Iris pigment epithelial cell (primary cell): ENCODE measurements at places on chromosomes 1 and 21.
A peak's percentile ranks its signal among the peaks of the same experiment; 100 is the strongest.

- DNase-seq: no peak
These were observed 379.3 kb upstream of the NCAM2 start for GRCh38 chr21:20618878-20619277.

DNA sequence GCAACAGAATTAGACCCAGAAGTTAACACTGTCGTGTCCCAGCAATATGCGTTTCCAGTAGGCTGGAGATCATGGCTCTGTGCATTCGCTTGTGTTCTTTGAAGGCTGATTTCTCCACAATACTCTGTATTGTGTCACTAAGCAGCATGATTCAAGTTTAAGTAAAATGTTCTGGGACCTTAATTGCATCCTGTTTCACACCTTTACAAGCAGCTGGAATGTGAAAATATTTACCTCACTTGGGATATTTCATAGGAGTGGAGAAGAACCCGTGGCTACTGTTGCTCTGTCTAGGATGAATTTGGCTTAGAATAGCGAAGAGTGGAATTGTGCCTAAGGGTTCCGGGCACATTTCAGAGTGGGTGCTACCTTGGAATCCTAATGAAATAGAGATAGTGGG is 6.3 kb downstream of the PTGFRN start:
- DNase-seq: no peak

DNA sequence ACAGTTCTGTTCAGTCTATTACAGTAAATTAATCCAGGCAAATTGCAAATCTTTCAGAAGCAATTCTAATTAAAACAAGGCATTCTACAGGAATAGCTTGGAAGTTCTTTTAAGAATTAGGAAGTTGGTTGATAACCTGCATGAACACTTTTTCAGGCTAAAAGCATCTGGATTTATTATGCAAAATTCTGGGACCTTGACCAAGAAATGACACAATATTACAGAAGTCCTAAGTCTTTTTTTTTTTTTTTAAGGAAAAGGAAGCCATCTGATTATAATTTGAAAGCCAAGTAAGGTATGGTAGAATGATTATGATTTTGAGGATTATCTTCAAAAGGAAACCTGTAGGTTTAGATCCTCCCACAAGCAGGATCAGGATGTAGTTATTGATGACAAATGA is 74.7 kb upstream of the KCNK2 start:
- DNase-seq: no peak

- DNase-seq: no peak
These were observed 217.0 kb upstream of the PKN2 start for GRCh38 chr1:88466899-88467580.

- peak; percentile 46 for DNase-seq
These were observed 100.5 kb downstream of the NPHP4 start for GRCh38 chr1:5891736-5892135.

DNA sequence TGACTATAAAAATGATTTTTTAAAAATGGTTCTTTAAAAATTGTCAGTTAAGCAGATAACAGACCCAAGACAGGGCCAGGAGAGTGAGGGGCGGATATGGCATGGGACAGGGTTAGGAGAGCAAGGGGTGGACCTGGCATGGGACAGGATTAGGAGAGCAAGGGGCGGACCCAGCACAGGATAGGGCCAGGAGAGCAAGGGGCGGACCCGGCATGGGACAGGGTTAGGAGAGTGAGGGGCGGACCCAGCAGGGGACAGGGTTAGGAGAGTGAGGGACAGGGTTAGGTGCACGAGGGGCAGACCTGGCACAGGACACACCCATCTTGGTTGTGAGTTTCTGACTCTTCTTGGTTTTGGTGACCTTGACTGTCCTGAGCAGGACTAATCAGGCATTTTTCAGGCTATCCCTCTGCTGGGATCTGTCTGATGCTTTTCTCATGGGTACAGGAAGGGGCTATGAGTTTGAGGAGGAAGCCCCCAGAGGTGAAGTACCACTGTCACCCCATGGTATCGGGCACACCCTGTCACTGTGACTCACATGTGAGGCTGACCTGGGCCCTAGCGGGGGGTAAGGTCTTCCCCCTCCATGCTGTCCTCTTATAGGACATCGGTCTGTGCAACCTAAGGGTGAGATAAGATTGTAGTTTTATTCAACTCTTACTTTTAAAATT is 159.0 kb upstream of the COL6A1 start:
- no peak for DNase-seq

DNA sequence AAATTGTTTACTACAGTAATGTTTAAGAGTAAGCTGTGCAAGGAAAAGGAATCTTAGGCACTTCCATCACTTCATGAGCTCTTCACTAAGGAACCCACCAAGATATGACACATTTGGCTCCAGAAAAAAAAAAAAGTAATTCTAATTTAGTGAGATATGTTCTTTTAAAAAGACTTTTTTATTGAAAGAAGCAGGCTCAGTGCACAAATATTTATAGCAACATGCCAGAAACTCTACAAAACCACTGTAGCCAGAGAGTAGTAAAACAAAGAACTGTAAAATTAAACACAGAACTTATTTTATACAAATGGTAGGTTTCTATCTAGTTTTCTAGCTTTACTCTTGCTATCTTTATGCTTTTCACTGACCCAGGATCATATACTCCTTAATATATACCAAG is 434.6 kb upstream of the ADGRL2 start:
- no peak for DNase-seq

GRCh38 chr1:190416239-190416638 is 61.4 kb downstream of the BRINP3 start:
- DNase-seq: no peak

GRCh38 chr1:204255966-204256365 is 42.2 kb upstream of the GOLT1A start:
- DNase-seq: peak; percentile 50

GRCh38 chr1:15141935-15142539 is 11.5 kb upstream of the TMEM51 start:
- DNase-seq: peak; percentile 46

GRCh38 chr1:29650476-29650875 is 414.2 kb downstream of the PTPRU start:
- no peak for DNase-seq

DNA sequence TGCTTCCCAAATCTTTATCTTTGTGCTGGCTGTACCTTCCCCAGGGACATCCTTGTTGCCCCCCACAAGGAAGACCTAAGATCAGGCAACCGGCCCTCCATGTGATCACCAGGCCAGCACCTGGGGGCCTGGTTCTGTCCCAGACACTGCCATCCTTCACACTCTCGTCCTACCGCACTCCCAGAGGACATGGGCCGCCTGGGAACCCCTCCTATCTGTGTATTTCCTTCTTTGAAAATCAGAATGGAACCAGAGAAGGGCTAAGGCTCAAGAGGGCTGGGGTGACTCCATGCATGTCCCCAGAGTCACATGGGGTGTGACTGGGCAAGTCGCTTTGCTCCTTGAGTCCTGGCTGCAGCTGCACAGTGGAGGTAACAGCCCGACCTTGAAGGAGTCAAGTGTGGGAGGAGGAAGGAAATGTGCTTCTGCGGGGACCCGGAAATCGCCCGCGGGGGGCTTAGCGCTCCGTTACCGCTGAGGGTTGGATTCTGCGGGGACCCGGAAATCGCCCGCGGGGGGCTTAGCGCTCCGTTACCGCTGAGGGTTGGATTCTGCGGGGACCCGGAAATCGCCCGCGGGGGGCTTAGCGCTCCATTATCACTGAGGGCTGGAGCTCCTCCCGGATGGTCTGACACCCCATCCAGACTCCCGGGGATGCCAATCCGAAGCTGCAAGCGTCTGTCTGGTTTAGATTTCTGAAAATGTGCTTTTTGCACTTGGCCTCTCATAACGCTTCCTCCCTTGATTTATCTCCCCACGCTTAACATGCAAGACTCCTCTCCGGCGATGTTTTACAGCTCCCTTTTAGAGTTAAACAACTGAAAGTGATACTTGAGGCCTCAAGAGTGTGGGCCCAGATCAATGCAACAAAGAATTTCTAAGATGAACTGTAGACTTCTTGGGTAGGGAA is 278.9 kb downstream of the NPHP4 start:
- DNase-seq: no peak

- no peak for DNase-seq
These were observed 463 bp upstream of the VAMP3 start for GRCh38 chr1:7770669-7770996.
